ENCODE measurements at places on chromosomes 16 and 17.

- DNase-seq = no peak
Observed at GRCh38 chr17:53722407-53722806, 100.3 kb upstream of the KIF2B start.

DNA sequence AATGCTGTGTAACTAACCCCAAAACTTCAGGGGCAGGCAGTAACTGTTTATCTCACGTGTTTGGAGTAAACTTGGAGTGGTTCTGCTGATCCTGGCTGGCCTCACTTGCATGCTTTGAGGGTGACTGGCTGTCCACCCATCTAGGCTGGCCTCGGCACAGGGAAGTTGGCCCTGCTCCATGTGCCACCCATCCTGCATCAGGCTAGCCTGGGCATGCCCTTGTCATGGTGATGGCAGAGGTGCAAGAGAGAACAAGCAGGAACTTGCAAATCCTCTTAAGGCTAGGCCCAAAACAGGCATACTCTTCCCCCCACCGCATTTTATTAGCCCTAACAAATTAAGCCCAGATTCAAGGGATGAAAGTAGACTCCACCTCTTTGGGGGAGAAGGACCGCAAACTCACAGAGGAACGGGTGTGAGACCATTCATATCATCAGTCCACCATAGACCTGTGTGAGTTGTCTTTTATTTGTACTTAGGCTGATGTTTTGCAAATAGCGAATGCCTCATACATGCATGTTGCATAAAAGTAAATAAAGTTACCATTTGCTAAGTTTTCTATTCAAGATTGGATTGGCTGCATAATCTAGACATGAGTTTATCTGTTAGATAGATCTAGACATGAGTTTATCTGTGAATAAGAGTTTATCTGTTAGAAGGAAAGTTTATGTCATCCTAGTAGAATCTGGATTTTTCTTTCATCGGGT is 221.0 kb downstream of the CCDC182 start:
- DNase-seq = no peak

- peak; percentile 6 for DNase-seq
Observed at GRCh38 chr17:36657763-36658490, 56.5 kb downstream of the MRM1 start.

- no peak for DNase-seq
Observed at GRCh38 chr17:69762359-69762758, 312.7 kb upstream of the KCNJ16 start.

- no peak for DNase-seq
Observed at GRCh38 chr16:51430716-51431369, 279.8 kb upstream of the SALL1 start.

Data from NCI-H2171 treated with DMSO at 0.1 percent for 48 hours (cell line).